GF-D8 (cell line): ENCODE measurements at places on chromosomes 4 and X.

GRCh38 chr4:109945056-109945455 lies 32.4 kb downstream of the EGF start:
- DNase-seq: no peak

- no peak for DNase-seq
Measured at GRCh38 chrX:97311066-97311778, 427.5 kb downstream of the RPA4 start.

- no peak for DNase-seq
Measured at GRCh38 chr4:2318476-2318875, 56.6 kb upstream of the MXD4 start.

- no peak for DNase-seq
Measured at GRCh38 chr4:135515295-135515694, 1313.7 kb upstream of the PABPC4L start.
